Neuronal stem cell (in vitro differentiated cells): ENCODE measurements at places on chromosomes 5 and 9.

- DNase-seq: no peak
These were observed 110.1 kb upstream of the PPP1R26 start for GRCh38 chr9:135369412-135369990.

DNA sequence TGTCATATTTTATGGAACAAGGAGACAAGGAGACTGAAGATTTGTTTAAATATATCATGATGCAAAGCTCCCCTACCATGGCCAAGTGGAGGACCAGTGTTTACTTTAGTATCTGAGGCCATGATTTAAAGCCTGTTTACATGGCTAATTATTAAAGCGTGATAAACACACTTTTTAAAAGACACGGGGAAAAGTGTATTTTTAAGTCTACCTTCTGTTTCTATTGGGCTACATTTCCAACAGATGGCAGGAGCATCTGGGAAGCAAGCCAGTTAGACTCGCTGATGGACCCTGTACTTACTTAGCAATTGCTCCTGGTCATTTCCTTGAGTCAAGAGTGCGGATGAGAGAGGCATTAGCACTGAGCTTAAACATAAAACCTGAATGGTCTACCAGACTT, 480.3 kb upstream of the SEMA6A start:
- DNase-seq: no peak

- DNase-seq: no peak
These were observed 79.0 kb upstream of the TMEM252 start for GRCh38 chr9:68619636-68620035.

- DNase-seq: no peak
These were observed 572 bp downstream of the ZDHHC21 start for GRCh38 chr9:14692470-14693250.

DNA sequence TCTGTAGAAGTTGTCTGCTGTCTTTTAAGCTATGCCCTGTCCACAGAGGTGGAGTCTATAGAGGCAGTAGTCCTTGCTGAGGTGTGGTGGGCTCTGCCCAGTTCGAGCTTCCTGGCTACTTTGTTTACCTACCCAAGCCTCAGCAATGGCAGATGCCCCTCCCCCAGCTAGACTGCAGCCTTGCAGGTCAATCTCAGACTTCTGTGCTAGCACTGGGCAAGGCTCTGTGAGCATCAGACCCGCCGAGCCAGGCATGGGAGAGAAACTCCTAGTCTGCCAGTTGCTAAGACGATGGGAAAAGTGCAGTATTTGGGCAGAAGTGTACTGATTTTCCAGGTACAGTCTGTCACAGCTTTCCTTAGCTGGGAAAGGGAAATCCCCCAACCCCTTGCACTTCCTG, 694.1 kb upstream of the CDH6 start:
- DNase-seq: no peak

- no peak for DNase-seq
These were observed 393.3 kb downstream of the KIF4B start for GRCh38 chr5:155406815-155407214.

DNA sequence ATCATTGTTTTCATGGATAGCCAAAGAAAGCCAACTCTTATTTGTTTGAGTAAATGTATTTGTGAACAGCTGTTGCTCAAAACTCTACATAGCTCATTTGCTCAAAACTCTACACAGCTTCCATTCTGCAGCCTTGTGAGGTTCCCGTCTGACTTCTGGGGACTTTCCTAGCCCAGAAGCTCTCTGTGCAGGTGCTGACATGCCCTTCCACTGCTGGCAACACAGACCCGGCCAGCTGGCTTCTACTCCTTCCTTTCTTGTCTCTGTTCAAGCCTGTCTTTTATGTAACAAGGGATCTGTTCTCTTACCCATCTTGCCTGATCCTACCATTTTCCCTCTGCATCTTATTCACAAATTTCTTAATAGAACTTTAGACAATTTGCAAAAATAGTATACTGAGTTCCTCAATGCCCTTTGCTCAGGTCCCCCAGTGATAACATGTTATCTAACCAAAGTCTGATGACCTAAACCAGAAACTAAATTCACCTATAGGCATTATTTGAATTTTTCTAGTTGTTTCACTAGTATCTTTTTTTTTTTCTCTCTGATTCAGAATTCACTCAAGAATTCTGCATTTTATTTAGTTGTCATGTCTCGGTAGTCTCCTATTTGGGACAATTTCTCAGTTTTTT, 556.5 kb upstream of the SEMA6A start:
- no peak for DNase-seq
